ENCODE measurements at places on chromosomes 4 and X.

GRCh38 chr4:81499840-81500239 lies 28.1 kb upstream of the RASGEF1B start:
- DNase-seq = no peak

- DNase-seq = no peak
Observed at GRCh38 chr4:10677796-10678497, 6.6 kb downstream of the CLNK start.

DNA sequence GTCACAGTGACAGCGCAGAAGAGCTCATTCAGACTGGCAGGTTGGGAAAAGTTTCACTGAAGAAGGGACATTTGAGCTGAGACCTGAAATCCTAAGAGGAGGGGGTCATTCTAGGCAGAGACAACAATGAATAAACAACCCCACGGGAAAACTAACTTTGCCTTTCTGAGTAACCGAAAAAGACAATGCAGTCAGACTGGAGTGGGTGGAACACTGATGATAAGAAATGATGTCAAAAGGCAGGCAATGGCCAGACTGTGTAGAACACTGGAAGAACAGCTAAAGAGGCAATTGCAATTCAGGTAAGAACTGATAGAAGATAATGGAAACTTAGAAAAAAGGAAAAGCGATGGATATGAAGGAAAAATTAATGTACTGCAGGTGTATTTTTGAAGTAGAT lies 73.8 kb downstream of the CHIC2 start:
- no peak for DNase-seq

- DNase-seq = no peak
Observed at GRCh38 chrX:13661735-13662288, 8.9 kb downstream of the TCEANC start.

- DNase-seq = no peak
Observed at GRCh38 chr4:157220371-157220881, at the start of gene GRIA2. GRIA2 (plus strand) TSS chr4:157220728; CDS start chr4:157221043, 315 bp downstream.

DNA sequence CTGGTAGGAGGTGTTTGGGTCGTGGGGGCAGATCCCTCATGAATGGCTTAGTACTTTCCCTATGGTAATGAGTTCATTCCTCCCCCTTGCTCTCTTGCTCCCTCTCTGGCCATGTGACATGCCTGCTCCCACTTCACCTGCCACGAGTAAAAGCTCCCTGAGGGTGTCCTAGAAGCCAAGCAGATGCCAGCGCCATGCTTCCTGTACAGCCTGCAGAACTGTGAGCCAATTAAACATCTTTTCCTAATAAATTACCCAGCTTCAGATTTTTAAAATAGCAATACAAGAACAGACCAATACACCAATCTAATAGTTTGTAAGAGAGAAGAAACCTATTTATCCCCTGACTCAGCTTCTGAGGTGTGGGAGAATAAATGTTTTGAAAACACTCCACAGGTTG lies 60.5 kb downstream of the FGFBP1 start:
- no peak for DNase-seq

GRCh38 chr4:78569306-78569821 lies 17.8 kb downstream of the ANXA3 start:
- DNase-seq = no peak

DNA sequence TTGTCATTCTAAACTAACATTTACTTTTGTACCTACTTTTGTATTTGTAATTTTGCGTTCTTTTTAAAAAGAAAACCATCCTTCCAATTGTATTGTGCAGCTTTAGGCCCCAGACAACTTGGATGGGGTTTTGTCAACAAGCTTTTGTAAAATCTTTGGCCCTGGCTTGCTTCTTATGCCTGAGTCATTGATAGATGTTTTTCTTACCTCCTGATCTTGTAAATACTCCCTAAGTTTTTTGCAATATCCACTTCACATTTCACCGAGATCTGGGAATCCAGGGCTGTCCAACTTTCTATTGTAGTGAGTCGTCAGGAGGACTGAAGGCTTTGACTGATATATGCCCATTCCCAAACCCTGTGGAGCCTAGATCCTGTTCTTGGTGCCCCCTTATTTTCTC lies 126.9 kb upstream of the GUCY1A1 start:
- DNase-seq = no peak

- peak; percentile 12 for DNase-seq
Observed at GRCh38 chr4:154618708-154619315, 6.4 kb upstream of the FGG start.

- DNase-seq = no peak
Observed at GRCh38 chr4:159144112-159144694, 41.3 kb downstream of the RAPGEF2 start.

DNA sequence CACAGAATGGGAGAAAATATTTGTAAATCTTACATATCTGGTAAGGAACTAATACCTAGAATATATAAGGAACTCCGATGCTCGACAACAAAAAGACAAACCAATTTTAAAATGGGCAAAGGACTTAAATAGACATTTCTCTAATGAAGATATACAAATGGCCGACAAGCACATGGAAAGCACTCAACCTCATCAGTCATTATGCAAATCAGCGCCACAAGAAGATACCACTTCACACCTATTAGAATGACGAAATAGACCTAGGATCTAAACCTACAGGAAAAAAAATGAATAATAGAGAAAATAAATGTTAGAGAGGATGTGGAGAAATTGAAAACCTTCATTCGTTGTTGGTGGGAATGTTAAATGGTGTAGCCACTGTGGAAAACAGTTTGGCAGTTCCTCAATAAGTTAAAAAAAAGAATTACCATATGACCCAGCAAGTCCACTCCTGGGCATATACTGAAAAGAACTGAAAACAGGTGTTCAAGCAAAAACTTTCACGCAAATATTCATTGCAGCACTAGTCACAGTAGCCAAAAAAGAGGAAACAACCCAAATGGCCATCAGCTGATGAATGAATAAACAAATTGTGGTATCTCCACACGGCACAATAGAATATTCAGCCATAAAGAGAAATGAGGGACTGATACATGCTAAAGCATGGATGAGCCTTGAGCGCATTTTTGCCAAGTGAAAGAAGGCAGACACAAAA lies 57.3 kb upstream of the WDR19 start:
- DNase-seq = no peak

DNA sequence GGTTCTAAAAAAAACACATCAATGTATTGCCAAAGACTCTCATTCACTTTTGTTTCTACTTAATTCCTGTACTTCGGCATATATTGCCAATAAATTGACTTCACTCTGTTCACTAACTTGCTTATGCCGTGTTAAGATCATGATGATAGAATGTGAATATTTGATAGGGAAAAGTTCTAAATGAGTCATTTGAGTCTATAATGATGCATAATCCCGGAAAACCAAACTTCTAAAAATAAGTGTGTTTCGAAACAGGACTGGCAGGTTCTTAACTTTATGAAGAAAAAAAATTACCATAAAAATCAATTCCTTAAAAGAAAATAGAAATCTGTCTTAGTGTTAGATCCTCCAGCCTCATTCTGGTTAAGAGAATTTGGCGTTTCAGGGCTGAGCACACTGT lies 387.5 kb upstream of the FTHL17 start:
- DNase-seq = no peak

DNA sequence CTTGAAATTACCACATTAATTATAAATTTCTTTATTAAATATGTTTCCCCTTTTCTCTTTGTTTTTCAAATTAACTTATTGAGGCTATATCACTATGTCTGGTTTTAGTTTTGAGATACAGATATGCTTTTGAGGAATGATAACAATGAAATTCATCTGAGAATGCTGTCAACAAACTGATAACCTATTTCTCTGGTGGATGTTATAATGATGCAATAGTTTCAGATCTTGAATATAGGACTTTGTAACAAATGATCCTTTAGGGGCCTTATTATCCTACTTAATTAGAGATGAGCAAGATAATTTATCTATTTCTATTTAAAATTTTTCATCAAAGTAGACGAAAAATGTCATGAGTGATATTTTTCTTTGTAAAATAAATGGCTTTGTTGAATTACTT lies 123.7 kb downstream of the MAGEB17 start:
- no peak for DNase-seq

DNA sequence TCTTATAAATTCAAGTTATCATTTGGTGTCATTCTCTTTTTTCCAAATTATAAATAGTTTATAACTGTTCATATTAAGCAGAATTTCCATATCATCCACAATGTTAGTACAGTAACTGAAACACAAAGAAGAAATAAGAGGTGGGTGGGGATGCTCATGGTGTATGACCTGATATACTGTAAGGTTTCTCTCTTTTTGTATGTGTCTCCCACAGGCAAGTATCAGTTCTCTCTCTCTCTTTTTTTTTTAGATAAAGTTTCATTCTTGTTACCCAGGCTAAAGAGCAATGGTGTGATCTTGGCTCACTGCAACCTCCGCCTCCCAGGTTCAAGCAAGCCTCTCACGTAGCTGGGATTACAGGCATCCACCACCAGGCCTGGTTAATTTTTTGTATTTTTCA lies 43.7 kb upstream of the UGT2A3 start:
- no peak for DNase-seq

- no peak for DNase-seq
Observed at GRCh38 chr4:8344377-8344776, 74.8 kb downstream of the HTRA3 start.

DNA sequence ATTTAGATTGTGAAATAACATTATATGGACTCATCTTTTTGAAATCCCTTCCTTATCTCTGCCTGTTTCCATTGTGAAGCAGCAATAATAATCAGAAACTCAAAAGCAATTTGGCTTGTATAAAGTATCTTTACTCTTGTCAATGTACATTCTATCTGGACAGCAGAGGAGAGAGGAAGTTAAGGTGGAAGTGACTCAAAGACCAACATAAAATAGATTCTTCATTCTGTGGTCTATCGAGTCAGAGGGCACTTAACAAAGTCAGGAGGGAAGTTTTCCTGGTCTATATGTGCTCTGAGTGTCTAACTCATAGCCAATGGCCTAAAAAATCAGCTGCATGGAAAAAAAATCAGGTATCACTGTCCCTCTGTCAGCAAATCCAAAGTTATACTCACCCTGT lies 155.5 kb downstream of the EMCN start:
- DNase-seq = no peak

DNA sequence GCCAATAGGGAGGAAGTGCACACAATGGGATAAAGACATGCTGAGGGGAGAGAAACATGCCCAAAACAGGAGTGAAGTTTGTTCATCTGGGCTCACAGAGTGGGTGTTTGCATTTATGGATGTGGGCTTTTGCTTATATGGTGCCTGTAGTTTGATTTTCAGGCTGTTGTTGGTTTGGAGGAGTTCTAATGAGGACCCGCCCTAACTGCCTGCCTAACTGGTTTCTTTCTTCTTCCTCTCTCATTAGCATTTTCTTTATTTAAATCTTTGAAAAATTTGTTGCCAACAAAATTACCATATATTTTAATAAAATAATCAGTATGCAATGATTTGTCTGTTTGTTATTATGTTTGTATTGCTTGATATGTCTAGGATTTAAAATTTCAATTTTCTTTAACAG lies 1965.8 kb downstream of the C4orf33 start:
- no peak for DNase-seq

DNA sequence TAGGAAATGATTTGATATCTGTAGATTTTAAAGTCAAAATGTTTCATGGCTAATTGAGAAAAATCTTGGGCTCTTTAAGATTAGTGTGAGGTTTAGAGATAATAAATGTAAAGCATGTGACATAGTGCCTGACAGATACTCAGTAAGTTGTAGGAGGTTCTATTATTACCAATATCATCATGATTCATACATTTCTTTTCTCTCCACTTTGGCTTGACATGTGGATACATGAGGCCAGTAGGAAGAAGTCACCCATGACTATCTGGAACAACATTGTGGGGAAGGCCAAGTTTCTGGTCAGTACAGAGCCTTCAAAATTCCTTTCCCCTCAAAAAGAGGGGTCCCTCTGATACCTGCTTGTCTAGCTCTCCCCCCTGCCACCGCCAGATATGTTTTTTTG lies 91.2 kb upstream of the SORBS2 start:
- DNase-seq = no peak

- DNase-seq = no peak
Observed at GRCh38 chr4:25368315-25368714, 8.7 kb upstream of the ANAPC4 start.

DNA sequence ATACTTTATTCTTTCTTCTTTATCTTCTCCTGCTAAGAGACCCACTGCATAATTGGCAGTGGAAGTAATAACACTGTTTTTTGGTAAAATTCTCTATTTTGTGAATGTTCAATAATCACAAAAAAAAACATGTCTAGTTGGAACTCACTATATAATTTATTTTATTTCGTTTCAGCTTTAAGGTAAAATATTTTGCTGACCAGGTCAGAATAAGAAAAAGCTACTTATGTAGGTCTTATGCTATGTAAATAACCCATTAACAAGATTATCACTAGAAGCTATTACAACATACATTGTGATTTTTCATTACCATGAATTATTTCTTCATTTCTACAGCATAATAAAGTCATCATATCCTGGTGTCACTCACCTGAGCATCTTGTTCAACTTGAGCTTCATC lies 19.3 kb downstream of the ANXA5 start:
- DNase-seq = no peak

DNA sequence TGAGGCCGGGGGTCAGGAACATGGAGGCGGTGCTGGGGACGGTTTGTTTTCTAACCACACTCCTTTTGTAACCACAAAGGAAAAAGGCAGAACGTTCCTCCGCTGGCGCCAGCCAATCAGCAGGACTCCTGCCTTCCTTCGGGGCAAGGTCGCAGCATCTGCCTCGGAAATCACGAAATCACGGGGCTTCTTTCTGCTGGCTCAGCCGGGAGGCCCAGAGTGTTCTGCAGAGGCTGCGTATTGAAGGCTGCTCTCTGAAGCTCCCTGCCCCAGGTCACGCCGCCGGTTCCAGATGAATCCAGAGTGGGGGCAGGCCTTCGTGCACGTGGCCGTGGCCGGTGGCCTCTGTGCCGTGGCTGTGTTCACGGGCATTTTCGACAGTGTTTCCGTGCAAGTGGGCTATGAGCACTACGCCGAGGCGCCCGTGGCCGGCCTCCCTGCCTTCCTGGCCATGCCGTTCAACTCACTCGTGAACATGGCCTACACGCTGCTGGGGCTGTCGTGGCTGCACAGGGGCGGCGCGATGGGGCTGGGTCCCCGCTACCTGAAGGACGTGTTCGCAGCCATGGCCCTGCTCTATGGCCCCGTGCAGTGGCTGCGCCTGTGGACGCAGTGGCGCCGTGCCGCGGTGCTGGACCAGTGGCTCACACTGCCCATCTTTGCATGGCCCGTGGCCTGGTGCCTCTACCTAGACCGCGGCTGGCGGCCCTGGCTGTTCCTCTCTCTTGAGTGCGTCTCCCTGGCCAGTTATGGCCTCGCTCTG lies 9.4 kb downstream of the TMEM187 start:
- no peak for DNase-seq

DNA sequence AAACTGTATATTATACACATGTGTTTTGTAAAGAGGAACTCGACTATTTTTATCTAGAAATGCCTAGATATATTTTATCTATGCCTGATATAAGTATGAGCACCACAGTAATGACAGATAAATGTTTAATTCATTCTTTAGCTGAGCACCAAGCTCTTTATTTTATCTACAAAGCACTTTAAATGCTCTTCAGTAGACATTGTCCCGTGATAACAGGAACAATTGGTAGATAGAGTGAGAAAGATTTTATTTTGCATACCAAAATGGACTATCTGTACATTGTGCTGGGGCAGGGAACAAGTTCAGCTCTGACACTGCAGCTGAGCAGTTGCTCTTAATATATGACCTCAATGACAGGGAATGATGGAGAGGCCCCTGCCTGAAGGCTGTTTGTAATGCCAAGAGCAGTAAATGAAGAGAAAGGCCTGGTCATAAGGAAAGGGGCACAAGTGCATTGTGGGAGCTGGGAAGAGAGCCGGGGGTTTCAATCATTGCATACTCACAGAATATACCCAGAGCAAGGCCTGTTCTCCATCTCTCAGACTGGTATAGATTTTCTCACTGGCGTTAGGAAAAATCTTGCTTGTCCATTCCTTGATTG lies 57.3 kb downstream of the SEPTIN11 start:
- DNase-seq = no peak

- no peak for DNase-seq
Observed at GRCh38 chrX:139560221-139560620, 29.7 kb downstream of the F9 start.
